T-helper 9 cell (primary cell): ENCODE measurements at places on chromosomes 12 and 14.

DNA sequence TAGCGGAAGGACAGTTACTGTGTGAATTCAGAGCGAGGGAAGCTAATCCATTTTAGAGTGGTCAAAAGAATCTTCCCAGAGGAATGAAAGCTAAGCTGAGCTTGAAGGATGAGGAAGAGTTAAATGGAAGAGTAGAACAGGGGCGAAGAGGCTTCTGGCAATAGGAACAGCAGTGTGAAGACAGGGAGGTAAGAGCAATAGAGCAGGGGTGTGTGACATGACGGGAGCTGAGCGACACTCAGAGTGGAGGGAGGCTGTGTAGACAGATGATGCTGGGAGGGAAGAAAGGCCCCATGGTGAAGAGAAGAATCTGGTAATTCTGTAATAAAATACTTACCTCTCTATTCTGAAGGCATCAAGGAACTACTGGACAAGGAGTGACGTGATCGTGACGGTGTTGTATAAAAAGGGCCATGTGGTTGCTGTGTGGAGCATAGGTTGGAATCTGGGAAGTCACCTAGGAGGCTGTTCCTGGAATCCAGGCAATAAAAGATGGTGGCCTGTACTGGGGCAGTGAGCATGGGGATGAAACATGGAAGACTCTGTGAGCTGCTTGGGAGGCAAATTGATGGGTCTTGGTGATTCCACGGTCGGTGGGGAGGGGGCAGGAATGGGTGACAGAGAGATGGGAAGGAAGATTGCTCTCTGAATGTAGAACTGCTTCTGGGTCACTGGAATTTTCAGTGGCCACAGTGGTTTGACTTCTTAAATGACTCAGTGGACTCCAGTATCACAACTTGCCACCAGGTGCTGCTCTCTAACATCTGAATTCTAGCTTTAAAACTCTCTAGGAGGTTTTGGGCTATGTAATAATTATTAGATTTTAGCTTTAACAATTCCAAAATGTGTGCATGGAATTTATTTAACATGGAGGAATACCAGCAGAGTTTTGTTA lies 164.1 kb downstream of the ATP23 start:
- DNase-seq = no peak

DNA sequence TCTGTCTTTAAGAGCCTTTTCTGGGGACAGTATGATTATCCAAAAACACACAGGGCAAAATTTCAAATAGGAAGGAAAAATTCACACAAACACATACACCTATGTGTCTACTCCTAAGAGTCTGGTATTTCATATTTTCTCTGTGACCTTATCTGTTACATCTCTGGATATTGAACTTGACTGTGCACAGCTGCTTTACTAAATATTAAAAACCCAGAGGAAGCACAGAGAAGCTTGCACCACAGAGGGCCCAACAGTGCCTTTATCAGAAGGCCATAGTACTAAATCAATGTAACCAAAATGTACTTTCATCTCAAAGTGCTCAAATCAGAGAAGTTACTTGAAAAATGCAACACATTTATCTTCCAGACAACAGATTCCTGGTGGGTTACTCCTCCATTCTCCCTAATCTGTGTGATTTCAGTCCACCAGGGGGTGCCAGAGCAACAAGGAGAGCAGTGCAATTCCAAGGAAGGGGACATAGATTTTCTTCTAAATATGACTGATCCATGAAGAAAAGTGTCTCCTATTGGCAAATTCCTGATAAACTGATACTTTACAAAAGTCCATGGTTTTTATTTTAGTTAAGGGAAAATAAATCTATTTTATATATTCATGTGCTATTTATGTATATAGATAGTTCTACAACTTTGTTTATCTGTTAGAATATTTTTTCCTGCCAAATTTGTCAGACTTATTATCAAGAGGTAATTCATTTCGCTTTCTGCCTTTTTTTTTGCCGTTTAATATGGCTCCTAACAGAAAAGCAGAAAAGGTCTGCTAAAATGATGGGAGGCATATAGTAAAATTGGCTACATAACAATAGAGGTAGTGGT lies 617.6 kb downstream of the LRFN5 start:
- no peak for DNase-seq

DNA sequence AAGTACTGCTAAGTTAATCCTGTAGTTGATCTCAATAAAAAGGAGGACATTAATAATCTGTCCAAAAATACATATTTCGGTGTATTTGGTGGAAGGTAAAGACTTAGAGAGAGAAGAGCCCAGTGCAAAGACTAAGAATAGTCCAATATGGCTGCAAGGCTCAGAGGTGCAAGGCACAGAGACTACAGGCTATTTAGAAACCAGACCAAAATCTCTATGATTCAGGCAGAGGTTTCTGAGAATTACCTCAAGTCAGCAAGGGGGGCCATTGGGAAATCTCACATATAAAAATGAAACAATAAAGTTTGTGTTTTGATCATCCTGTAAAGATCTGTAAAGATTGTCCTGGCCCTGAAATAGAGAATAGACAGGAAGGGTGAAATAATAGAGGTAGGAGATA lies 1173.0 kb downstream of the VRK1 start:
- no peak for DNase-seq

DNA sequence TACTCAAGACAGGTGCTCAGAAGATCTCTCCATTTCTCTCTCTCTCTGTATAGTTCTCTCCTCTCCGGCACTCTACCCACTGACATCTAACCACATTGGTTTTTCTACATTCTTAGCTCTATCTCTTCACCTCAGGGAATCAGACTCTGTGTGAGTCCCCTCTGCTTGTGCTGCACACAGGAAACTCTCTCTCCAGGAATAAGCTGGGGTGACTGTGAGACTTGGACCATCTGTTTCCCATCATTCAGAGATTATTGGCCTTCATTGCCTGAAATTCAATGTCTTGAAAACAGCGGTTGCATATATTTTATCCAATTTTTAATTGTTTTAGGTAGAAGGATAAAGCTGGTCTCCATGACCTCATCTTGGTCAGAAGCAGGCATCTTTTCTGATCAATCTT lies 105.0 kb downstream of the SLC35F4 start:
- DNase-seq = no peak

- DNase-seq = no peak
These were observed 17.9 kb upstream of the ALDH2 start for GRCh38 chr12:111748867-111749266.

- no peak for DNase-seq
These were observed 185.3 kb upstream of the ABCD2 start for GRCh38 chr12:39804898-39805297.

DNA sequence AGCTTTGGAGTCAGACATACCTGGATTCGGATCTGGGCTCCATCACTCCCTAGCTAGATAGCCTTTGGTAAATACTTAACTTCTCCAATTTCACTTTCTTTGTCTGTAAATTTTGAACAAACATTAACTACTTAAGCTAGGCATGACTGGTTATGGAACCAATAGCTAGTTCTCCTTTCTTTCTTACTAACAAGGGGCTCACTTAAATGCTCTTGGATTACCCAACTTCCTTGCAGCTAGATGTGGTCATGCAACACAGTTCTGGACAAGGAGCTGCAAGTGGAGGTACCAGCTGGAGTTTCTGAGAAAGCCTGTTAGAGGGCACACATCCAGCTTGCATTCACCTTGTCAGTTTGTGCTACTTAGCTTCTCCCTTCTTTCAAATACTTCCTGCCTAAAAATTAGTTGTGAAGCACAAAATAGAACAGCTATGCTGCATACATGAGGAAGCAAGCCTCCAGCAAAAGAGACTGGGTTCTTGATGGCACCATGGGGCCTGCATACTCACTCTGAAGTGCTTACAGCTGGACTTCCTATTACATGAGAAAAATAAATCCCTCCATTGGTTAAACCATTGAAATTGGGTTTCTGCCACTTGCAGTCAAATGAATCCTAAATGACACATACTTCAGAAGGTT lies 210.1 kb upstream of the EEA1 start:
- DNase-seq = no peak

- DNase-seq = no peak
These were observed 39.6 kb upstream of the CPM start for GRCh38 chr12:68972595-68972994.

- no peak for DNase-seq
These were observed 424.1 kb downstream of the APAF1 start for GRCh38 chr12:99068993-99069747.

- DNase-seq = no peak
These were observed 17.4 kb downstream of the IGF1 start for GRCh38 chr12:102462795-102463465.

DNA sequence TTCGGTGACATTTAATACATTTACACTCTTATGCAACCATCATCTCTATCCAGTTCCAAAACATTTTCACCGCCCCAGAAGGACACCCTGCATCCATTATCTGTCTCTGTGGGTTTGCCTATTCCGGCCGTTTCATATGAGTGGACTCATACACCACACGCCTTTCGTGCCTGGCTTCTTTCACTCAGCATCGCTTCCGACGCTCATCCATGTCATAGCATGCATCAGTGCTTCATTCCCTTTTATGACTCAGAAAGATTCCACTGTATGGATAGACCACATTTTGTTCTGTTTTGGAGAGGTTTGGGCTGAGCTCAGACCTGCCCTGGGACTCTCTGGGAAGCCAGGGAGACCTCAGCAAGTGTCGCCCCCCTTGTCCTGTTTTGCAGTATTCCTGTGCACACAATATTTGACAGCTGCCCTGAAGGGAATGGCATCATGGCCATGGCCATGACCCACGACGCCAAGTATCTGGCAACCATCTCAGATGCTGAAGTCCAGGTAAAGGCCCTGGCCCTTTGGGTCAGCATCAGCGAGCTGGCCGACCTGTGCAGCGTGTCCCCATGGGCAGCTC lies 23.8 kb downstream of the CFAP251 start:
- DNase-seq = no peak
